ENCODE measurements at places on chromosomes 5 and 9. TPM values are rescaled to one million over a fixed set of nuclear protein-coding genes. Genes with fewer than 3 reads are reported as not detected.

GRCh38 chr5:127980843-127981242, 102.7 kb upstream of the SLC12A2 start:
- no peak for DNase-seq

DNA sequence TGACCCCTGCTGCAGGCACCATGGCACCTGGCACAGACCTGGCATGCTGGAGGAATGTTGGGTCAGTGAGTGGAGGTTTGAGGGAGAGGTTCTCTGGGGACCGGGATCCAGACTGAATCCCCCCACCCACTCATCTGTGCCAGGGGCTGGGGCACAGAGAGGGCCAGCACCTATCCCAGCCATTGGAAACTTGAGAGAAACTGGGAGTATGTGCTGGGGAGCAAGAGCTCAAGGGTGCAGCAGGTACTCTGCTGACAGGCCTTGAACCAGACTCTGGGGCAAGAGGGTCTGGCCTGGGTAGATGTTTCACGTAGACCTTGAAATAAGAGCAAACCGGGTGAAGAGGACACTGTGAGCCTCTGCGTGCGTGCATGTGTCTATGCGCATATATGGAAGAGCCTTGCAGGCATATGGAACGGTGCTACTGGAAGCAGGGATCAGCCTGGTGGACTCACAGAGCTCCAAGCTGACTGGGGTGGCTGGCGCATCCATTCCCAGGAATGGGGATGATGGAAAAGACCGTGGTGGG, 8.8 kb downstream of the FGF18 start:
- DNase-seq = peak; percentile 44

ACTBL2 gene
- not detected for total RNA-seq

C5orf52 gene
- total RNA-seq = not detected

DNA sequence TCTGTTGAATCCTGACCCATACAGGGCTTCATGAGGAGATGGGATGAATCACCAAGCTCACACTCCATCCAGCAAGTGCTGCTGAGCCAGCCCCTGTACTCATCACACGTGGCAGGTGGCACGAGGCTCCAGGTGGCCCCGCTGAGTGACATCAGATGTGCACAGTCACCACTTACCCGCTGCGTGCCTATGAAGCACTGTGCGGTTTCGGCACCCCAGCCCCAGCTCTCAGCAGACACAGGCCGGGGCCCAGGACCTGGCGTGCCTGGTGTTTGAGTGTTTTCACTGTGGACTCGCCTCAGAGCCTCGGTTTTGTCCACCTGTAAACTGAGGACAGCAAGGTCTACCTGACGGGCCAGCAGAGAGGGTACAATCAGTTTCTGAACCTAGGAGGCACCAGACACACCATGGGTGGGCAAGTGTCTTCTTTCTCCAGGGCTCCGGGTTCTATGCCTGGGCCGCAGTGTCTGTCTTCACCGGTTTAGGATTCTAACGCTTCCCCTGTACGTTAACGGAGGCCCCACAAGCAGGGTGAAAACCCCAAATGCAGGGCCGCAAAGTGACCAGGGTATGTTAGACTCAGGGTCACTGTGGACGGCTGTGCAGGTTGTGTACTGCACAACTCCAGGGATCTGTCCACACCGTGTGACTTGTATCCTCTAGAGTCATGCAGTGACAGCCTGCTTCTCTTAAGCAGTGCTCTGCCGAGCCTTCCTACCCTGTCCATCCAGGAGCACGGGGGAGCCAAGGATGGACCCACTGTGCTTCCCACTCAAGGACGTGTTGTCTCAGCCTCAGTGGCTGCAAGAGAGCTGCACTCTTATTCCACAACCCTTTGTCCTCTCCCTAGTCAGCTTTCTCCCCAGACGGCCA, 44.3 kb upstream of the COL5A1 start:
- peak; percentile 58 for DNase-seq

NR5A1 gene
- total RNA-seq = not detected

DNA sequence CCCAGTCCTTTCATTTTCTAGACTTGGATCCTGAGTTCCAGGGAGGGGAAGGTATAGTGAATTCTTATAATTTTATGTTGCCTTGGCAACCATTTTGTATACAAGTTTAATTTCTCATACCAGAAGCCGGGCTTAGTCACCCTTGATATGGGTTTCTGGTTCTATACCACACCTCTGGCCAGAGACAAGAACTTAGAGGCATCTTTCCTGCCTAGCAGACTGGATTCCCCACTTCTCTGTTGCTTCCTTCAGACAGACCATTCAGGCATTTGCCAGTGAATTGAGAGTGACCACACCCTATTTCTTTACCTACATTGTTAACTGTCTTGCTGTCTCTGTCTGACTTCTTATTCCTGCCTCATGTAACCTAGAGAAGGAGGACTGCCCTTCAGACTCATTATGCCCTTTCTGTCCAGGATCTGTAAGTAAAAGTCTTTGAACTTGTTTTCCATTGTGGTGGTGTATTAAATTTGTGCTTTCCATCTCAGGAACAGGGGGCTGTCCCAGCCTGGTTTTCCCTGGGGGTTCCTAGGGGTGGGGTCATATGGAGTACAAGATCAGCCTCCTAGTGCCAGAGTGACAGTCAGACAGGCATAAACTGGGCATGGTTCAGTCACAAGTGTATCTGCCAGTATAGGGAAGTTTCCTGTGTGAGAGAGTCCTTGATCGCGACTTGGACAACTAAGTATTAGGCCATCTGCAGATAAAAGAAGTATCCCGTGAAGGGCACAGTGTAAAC, 27.4 kb downstream of the TNFSF8 start:
- no peak for DNase-seq

- DNase-seq = no peak
Measured at GRCh38 chr9:86830356-86830755, 117.0 kb downstream of the GAS1 start.

DNA sequence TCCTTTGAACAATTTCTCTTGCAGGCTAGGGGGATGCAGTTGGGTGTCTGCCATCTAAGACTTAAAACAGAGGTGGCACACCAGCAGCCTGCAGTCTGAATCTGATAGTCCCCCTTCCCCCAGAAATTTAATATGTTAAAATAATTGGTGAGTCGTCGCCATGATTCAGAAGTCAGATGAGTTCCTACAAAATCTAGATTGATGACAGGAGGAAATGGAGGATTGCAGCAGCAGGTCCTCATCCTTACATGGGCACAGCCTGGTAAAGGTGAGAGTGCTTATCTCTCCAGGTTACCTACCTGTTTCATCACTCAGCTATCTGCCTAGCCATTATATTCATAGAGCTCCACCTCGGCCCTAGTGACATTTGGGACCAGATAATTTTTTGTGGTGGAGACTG, 112.3 kb downstream of the PCSK1 start:
- no peak for DNase-seq

PDCD1LG2 gene
- 6.3 TPM for total RNA-seq

- DNase-seq = peak; percentile 11
Measured at GRCh38 chr5:132380741-132381140, 11.2 kb downstream of the SLC22A5 start.

- DNase-seq = no peak
Measured at GRCh38 chr9:119252671-119253299, 116.5 kb downstream of the BRINP1 start.

PKD2L2 gene
- not detected for total RNA-seq

- no peak for DNase-seq
Measured at GRCh38 chr5:88487066-88487465, 218.4 kb upstream of the TMEM161B start.

ZDHHC11 gene
- 12.6 TPM for total RNA-seq

ARID3C gene
- total RNA-seq = not detected

SARDH gene
- total RNA-seq = 6.8 TPM

DNA sequence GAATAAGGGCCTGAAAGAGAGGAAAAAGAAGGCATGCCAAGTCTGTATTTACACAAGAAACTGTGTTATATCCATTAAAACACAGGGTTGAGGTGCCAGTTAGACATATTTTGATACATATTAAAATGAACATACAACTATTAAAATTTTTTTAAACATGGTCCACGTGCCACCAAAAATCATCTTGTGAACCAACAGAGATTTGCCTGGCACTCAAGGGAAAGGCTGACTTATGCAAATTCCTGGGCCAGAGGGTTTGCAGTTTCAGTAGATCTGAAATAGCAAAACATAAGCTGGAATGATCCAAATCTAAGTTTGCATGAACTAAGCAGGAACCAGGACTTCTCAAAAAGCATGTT, 168.7 kb downstream of the SLIT3 start:
- DNase-seq = no peak

DNA sequence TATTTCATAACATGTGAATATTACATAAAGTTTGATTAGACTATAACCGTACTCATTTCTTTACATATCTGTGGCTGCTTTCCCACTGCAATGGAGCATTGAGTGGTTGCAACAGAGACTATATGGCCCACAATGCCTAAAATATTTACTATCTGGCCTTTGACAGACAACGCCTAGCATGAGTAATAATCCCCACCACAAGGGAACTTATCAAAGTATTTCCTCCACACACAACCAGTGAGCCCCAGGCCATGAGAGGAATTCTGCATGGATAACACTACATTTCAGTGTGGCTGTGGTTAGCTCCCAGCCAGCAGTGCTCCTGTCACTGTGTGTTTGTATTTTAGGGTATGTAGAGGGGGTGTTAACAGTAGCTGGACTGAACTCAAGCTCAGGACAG, 54.8 kb downstream of the FAM81B start:
- DNase-seq = no peak

ASPN gene
- total RNA-seq = 7.5 TPM

DNA sequence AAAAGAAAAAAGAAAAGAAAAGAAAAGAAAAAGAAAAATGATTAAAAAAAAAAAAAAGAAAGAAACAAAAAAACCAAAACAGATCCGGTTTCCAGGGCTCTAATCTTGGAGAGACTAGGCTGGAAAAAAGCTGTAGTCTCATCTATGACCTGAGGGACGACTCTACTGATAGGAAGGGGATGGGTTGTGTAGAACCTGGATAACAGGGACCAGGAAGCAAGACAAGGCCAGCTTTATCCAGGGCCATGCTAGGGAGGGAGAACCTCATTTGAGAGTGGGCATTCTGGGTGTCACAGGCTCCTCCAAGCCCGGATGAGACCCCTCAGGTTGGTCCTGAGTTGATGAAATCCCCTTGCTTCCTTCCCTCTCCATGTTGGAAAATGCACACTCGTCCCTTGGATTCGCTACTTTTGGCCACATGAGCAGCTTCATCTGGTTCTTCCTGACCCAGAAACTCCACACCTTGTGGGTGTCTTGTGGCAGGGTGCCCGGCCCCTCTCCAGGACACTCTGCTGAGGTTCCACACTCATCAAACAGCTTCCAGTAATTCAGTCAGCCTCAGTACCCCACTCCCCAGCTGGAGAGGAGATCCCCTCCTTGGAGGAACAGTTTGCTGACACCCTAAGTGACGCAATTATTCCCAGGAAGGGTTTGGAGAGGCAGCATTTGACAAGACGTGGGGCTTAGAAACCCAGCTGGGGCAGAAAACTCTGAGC, 71.1 kb upstream of the LHFPL2 start:
- no peak for DNase-seq

PCDHGC5 gene
- 1.4 TPM for total RNA-seq

ADGRV1 gene
- 47.1 TPM for total RNA-seq

Measured in upper lobe of right lung (tissue), 1 donor.